Activated T-cell treated with anti-CD3 and anti-CD28 coated beads, Interleukin-2, amount 50 U/mL, for 48 hours (primary cell): ENCODE measurements at places on chromosomes 13 and 19.

DNA sequence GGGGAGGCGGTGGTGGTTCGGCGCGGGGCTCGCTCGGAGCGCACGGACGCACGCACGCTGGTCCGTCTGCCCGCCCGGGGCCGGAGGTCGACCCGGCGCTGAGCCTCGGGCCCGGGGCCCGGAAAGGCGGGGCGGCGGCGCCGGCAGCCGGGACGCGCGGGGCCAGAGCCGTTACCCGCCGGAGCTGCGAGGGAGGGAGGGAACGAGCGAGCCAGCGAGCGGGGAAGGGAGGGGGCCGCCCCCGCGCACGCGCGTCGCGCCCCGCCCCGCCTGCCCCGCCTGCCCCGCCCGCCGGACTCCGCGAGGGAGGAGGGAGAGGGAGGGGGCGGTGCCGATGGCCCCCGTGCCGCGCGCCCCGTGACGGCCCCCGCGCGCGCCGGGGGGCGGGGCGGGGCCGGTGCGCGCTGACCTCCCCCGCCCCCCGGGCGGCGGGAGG, 15.0 kb downstream of the CIC start:
- no peak for DNase-seq

DNA sequence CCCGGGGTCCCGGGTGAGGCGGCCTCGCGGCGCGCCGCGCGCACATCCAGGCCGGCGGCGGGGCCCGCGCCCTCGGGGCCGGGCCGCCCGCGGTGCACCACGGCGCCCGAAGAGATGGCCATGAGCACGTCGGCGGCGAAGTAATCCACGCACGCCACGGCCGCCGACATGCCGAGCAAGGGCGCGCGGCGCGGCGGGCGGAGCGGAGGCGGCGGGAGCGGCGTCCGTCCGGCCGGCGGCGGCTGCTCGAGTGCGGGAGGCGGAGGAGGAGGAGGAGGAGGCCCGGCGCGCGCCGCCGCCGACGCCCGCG, at the start of gene KLF16:
Gene KLF16 (minus strand): TSS at position 252 of the 310 bp plus-strand sequence. CDS start 82 bp downstream, at position 170.
- no peak for DNase-seq

DNA sequence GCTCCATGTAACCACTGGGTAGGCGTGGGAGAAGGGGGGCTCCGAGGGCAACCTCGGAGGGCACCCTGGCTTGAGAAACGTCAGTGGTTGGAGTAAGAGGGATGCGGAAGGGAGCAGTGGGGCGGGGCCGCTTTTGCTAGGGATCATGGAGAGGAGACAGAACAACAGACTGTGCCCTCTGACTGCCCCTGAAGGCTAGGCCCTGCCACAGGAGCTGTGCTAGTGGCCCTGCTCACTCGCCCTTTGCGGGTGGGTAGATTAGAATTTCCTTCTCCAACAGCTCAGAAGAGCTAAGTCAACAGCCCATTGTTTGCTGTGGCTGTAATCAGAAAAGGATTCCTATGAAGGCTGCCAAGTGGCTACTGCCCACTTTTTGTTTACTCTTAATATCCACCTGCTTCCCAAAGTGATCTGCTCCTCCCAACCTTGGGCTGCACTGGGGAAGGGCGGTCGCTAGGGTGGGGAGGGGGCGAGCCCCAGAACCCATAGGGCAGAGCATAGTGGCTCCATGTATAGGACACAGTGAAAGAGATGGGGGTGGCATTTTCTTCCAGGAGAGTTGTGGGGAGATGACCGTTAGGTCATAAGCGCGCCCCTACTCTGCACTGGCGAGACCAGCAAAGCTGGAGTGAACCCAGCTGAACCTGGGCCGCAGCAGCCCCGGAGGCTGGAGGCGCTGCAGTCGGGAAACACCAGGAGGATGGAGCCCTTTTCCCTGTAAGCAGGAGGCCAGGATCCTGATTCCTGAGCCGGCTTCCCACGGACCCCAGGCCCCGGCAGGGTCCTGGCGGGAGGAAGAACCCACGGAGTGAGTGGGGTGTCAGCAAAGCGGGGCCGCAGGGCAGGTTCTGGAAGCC, 1.9 kb upstream of the C1QTNF9 start:
- no peak for DNase-seq

GRCh38 chr19:5139583-5140325, 170.8 kb downstream of the KDM4B start:
- DNase-seq, result no peak

GRCh38 chr19:51014242-51014641, 5.3 kb downstream of the KLK10 start:
- DNase-seq, result no peak

GRCh38 chr13:96003304-96003703, 49.9 kb downstream of the UGGT2 start:
- DNase-seq, result no peak

DNA sequence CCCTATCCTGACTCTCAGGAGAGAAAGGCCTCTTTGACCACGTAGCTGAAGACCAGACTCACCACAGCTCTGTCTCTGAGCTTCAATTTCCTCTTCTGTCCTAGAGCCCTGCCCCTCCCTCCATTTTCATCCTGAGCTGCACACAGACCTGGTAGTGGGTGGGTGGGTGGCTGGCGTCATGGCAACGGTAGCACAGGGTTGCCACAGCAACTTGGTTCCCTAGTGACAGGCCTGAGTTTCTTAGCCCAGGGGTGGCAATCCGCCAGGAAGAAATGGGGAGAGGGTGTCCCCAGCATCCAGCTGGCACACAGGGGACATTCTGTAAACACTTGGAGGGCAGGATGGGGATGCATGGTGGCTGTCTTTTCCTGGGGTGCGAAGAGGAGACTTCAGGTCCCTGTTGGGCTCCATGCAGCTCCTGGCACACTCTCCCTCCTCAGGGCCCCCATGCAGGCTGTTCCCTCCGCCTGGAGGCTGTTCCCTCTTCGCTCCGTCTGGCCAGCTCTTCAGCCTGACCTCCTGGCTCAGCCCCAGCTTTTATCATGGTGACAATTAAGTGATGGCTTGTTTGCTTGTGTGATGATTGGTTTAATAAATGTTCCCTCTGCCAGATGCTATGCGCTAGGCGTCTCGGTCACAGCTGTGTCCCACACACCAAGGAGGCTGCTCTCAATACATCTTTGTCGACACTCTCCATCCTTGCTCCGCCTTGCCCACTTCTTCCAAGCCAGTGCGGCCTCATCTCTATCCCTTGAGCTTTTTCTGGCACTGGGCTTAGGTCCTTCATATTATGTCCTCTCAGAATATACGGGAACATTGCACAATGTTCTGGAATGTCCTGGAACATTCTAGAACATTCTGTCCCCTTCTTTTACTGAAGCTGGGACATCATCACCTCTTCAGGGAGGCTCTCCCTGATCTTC, 7.4 kb upstream of the KLHL26 start:
- no peak for DNase-seq

- no peak for DNase-seq
Measured at GRCh38 chr13:60227158-60227557, 63.4 kb upstream of the DIAPH3 start.

DNA sequence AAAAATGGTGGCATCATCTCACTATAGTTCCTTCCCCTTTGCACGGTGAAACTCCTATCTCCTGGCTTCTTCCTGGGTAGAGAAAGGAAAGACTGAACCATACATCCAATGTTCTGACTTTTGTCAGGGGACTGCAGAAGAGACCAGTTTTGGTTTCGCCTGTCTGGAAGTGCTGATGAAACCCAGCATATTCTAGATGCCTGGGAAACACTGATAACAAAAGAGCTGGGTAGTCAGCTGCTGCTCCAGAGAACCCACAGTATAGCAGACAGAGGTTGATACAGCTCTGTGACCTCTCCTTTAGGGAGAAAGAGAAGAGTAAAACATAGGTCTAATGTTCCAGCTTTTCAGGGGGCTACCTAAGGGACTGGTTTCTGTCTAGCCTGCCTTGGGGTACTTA, 695.3 kb downstream of the DIAPH3 start:
- no peak for DNase-seq

- no peak for DNase-seq
Measured at GRCh38 chr13:42041684-42042035, 6.8 kb upstream of the DGKH start.

- DNase-seq, result no peak
Measured at GRCh38 chr19:44732235-44733014, 16.1 kb upstream of the BCL3 start.

GRCh38 chr13:45046445-45046844, 57.1 kb downstream of the GPALPP1 start:
- DNase-seq, result no peak

DNA sequence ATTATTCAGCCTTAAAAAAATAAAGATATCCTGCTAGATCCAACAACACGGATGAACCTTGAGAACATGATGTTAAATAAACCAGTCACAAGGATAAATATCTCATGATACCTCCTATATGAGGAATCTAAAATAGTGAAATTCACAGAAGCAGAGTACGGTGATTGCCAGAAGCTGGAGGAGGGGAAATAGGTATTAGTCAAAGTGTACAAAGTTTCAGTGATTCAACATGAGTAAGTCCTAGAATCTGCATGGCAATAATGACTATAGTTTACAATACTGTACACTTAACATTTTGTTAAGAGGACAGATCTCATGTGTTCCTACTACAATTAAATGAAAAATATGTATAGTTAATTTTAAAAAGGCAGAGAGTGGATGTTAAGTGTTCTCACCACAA, 206.6 kb upstream of the SLC10A2 start:
- DNase-seq, result no peak

DNA sequence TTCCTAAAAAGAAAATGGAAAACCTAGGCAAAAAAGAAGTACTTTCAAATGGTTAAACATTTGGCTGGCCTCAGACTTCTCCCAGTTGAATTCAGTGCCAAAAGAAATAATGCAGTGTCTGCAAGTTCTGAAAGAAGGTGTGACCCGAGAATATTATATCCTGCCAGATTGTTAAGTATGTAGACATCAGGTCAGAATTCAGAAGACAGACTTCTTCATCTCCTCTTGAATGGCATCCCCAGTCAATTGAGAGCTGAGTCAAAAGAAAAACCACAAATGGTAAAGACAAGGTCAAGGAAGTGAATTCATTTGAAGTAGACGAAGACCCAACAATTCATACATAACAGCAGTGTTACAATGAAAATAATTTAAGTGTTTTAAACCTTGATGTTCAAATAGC, 194.5 kb downstream of the NBEA start:
- no peak for DNase-seq

- no peak for DNase-seq
Measured at GRCh38 chr13:92719868-92720267, 506.7 kb upstream of the GPC6 start.

DNA sequence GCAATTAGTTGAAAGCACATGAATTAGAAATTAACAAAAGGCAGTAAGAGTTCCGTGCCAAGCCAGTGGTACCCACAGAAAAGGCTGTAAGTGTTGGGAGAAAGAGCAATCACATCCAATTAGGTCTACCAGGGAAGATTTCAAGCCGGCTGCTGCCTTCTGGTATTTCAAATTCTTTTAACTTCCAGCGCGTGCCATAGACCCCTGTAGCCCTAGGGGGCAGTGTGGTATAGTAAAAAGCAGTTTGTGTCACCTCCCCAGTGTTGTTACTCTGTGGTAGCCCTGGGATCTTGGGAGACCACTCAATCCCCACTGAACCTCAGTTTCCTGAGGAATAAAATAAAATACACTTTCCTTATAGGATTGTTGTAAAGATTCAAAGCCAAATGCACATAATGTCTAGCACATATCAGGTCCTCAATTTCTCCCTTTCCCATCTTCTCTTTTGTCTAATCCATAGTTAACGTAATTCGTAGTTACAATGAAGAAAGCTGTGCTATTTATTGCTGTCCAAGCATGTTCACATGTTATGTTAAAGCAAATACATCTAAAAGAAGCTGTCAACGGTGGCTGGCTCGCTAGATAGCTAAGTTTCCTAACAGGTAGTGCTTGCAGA, 230.2 kb downstream of the TDRD3 start:
- peak; percentile 24 for DNase-seq

- DNase-seq, result no peak
Measured at GRCh38 chr13:84865783-84866221, 933.4 kb downstream of the SLITRK6 start.

- no peak for DNase-seq
Measured at GRCh38 chr13:100129605-100130004, 40.7 kb downstream of the PCCA start.

GRCh38 chr13:96783511-96783910, 210.8 kb downstream of the OXGR1 start:
- no peak for DNase-seq

- no peak for DNase-seq
Measured at GRCh38 chr13:49225223-49226042, 5.3 kb downstream of the MLNR start.

GRCh38 chr19:7394731-7395359, 46.1 kb downstream of the ARHGEF18 start:
- peak; percentile 95 for DNase-seq

DNA sequence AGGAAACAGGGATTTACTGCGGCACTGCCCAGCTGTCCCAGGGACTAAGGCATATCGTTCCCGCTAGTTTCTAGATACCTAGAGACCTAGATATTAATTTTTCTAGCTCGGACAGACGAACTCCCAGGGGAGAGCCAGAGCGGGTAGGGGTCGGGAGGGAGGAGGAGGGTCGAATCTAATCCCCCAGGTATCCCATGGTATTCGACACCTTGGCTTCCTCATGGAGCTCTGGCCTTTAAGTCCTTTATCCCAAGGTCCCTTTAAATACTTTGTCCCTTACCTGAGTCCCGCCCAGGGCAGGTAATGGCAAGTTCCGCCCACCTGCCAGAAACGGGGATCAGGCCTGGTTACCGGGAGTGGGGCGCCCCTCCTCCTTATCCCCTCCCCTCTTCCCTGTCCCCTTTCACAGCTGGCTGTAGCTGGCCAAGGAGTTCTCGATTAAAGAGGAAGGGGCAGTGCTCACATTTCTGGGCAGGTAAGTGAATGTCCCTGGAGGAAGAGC, at the start of gene PRRG2:
Gene PRRG2 (plus strand): TSS at position 310 of the 502 bp plus-strand sequence. CDS start 1,904 bp downstream, outside the sequence.
- DNase-seq, result no peak

- DNase-seq, result peak; percentile 74
Measured at GRCh38 chr19:4229179-4229931, at the start of gene EBI3. Gene EBI3, plus strand, starts transcription at chr19:4229523. Its CDS starts 28 bp downstream, at chr19:4229551.

DNA sequence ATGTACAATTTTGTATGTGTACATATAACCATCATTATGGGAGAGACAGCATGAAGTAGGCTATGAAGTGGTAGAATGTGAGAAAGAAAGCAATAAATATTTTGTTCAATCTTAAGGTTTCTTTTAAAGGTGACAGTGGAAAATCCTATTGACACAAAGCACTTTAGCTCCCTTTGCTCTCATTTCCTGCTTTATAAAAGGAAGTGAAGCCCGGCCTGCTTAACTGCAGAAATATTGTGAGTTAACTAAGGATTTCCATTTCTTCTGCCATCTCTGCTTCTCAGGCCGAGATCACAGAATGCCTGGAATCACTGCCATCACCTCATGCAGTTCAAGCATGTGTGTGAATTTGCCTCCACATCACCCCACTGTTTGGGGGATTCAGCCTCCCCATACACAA, 83.5 kb downstream of the FRY start:
- no peak for DNase-seq

- DNase-seq, result no peak
Measured at GRCh38 chr13:22064854-22065620, 394.2 kb downstream of the FGF9 start.
